CD8-positive, alpha-beta memory T cell (primary cell): ENCODE measurements at places on chromosomes 16 and 17. TPM values are rescaled to one million over a fixed set of nuclear protein-coding genes. Genes with fewer than 3 reads are reported as not detected.

The SLFN12L gene
- total RNA-seq = 48.8 TPM

The IGFBP4 gene
- total RNA-seq = 3.2 TPM

The ACLY gene
- total RNA-seq = 188 TPM

The SETD6 gene
- 23.8 TPM for total RNA-seq

DNA sequence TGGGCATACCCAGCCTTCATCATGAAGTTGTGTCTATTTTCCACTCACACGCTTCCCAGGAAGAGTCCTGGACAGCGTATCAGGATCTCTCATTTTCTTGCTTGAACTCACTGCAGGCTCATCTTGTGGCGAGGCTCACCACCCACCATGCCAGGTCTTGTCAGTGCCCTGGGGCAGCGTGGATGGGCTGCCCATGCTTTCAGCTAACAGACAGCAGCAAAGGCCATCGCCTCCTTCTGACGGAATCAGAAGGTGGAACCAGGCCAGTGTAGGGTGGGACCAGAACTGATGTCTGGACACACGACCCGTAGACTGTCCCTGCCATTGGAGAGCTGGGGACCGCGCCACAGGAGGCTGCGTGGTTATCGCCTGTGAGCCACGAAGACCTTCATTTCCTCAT, 169.4 kb downstream of the FOXL1 start:
- no peak overlapping the region for H3K27ac ChIP-seq
- H3K4me1 ChIP-seq = no peaks in the 10 kb centered on the region
- DNase-seq = no peak
- no peaks in the 10 kb centered on the region for H3K27me3 ChIP-seq
- H3K4me3 ChIP-seq = no peak overlapping the region
- H3K36me3 ChIP-seq = no peaks in the 10 kb centered on the region

DNA sequence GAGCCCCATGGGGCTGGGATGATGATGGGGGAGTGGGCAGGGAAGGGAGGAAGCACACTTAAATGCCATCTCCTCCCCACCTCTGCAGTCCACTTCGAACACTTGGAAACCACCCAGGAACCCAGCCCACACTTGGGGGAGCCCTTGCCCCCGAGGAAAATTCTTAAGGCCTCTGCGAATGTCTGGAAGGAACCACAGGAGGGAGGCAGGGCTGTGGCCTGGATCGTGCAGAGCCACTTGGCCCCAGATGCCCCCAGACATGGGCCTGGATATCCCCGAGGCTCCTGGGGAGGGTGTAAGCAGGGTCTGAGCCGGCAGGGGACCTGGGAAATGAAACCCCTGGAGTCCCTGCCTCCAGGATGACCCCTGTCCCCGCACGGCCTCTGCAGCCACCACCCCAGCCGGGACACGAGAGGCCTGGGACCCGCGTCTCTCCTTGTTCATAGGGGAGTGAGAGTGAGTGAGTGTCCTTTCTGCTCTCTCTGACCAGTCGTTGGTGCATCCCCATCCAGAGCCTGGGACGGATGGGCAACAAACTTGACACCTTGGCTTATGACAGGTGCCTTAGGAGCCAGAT, 11.8 kb upstream of the MTSS2 start:
- H3K27me3 ChIP-seq = no peaks in the 10 kb centered on the region
- H3K36me3 ChIP-seq = no peaks in the 10 kb centered on the region
- DNase-seq = no peak
- H3K27ac ChIP-seq = no peak overlapping the region
- H3K4me3 ChIP-seq = no peak overlapping the region

GRCh38 chr17:6096201-6097004, 26.2 kb downstream of the WSCD1 start:
- no peaks in the 10 kb centered on the region for H3K4me1 ChIP-seq
- H3K27me3 ChIP-seq = no peaks in the 10 kb centered on the region
- no peak overlapping the region for H3K27ac ChIP-seq
- H3K4me3 ChIP-seq = no peak overlapping the region
- no peaks in the 10 kb centered on the region for H3K36me3 ChIP-seq

DNA sequence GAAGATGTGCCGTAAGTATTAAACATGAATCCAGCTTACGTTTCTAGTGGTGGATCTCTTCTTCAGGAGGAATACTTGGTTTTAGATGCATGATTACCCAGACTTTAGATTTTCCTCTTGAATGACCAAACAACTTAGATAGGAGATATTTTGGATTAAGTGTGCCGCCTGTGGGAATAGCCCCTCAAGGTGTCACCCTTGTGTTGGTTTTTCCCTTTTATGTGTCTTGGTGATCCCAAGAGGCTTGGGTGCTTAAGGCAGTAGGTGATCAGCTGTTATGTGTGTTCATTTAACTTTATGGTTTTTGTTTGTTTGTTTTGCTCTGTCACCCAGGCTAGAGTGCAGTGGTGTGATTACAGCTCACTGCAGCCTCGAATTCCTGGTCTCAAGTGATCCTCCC, 115.1 kb downstream of the PPM1E start:
- no peaks in the 10 kb centered on the region for H3K36me3 ChIP-seq
- H3K27me3 ChIP-seq = no peaks in the 10 kb centered on the region
- H3K4me1 ChIP-seq = no peaks in the 10 kb centered on the region
